ENCODE measurements at places on chromosomes 3 and 15.

GRCh38 chr15:55434989-55435825, 26.9 kb downstream of the PIERCE2 start:
- DNase-seq = peak; percentile 52

GRCh38 chr15:78702609-78703333, 61.8 kb upstream of the CHRNB4 start:
- DNase-seq = no peak

- no peak for DNase-seq
Measured at GRCh38 chr15:53837263-53837662, 77.8 kb upstream of the WDR72 start.

DNA sequence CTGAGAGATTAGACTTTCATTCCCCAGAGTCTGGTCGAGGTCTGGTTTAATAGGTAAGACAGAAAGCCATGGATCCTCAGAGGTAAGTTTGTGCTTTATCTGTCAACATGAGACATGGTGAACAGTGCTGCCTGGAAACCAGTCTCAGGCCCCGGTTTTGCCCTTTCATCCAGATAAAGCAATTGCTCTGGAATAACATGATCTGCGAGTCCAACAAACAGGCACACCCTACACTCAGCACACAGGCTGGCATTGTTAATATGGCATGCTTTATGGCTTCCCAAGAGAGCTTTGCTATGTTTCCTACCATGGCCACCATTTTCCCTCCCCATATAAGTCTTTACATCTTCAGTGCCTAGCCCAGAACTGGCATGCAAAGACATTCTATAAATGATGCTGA, 30.1 kb upstream of the MNS1 start:
- no peak for DNase-seq

GRCh38 chr3:66493458-66494099, 7.2 kb downstream of the LRIG1 start:
- DNase-seq = no peak

- DNase-seq = no peak
Measured at GRCh38 chr3:124158168-124158881, 166.4 kb upstream of the ROPN1 start.

- DNase-seq = no peak
Measured at GRCh38 chr3:27360113-27361078, 8.8 kb downstream of the NEK10 start.

- peak; percentile 45 for DNase-seq
Measured at GRCh38 chr3:128684986-128685726, 34.5 kb upstream of the RPN1 start.
